CD4-positive, alpha-beta T cell treated with Interleukin-21 for 1 hour (primary cell): ENCODE measurements at places on chromosomes 2 and 18.

- DNase-seq = no peak
These were observed 37.1 kb downstream of the ANO7 start for GRCh38 chr2:241225545-241225944.

- no peak for DNase-seq
These were observed 5.4 kb upstream of the CDCA7 start for GRCh38 chr2:173349287-173349686.

GRCh38 chr2:119735565-119735964 is 24.2 kb upstream of the PTPN4 start:
- DNase-seq = no peak

DNA sequence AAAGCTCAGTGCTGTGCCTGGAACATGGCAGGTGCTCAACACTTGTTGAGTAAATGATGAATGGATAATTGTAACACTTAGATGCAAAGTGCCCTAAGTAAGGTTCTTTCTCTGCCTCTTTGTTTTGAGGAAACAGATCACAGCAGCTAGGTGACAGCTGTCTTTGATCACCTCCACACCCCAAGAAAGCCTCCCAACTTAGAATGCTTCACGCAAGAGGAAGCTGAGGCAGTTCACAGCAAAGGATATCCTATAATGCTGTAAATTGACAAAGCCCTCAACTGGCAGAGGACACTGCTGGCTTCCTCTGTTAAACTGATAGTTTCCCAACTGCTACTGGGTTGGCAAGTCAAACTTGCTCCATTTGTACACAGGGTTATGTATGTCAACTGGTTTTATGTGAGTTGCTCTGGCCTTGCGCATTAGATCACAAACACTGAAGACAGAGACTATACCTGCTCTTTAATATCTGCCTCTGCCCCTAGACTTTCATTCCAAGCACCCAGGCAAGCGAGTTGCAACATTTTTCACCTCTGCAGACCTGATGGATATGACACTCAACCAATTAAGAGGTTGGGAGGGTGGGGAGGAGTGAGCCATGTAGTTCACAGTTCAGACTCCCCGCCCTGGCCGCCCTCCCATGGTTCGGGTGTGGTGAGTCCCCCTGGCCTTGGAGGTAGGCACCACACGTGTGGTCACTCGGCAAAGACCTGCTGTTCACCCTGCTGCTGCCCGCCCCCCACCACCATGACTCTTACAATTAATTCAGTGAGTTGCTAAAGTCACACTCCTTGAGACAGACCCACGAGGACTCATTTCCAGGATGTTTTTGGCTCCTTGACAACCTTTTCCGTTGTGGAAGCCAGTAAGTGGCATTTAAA is 4.8 kb upstream of the MALL start:
- no peak for DNase-seq

DNA sequence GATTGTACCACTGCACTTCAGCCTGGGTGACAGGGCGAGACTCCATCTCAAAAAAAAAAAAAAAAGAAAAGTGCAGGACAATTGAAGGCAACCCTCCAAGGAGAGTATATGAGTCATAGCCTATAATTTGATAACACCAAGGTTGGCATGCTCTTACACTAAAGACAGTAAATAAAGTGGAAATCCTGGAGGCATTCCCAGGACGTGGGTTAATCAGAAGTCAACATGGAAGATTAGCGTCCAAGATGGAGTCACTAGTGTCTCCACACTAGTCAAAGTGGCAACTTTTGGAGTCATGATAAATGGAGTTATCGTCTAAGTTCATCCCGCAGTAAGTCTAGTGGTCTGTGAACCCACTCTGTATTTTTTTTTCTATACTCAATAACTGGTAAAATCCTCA is 21.2 kb upstream of the UGGT1 start:
- DNase-seq = no peak

- no peak for DNase-seq
These were observed 323.1 kb downstream of the NBAS start for GRCh38 chr2:15238028-15238427.

DNA sequence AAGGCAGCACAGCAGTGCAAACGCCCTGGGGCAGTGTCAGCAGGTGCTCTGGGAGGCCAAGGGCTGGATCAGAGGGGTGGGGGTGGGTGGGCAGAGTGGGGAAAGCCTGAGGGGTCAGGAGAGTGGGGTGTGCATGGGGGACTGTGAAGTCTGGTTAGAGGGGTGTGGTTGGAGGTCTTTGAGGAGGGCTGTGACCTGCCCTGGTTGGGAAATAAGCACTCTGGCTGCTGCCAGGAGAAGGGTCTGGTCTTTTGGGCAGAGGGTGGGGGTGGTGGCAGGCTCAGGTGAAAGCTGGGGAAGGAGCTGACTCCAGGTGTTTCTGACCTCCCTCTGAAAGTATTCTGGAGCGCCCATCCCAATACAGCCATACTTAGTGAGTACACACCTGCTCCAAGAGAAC is 4.2 kb downstream of the ALPI start:
- DNase-seq = no peak

DNA sequence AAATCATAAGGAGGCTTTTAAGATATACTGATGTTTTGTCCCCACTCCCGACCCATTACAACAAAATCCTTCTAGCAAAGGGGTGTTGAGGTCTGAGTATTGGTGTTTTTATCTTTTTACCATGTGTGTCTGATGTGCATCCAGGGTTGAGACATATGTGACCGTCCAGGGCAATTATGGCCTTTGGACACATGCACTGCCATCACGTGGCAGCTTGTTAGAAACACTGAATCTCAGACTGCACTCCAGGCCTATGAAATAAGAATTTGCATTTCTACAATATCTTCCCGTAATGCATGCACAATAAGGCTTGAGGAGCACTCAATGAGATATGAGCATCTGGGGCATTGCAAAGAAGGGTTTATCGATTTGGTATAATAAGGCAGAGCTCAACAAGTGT is 235.1 kb upstream of the ZNF804A start:
- DNase-seq = no peak

DNA sequence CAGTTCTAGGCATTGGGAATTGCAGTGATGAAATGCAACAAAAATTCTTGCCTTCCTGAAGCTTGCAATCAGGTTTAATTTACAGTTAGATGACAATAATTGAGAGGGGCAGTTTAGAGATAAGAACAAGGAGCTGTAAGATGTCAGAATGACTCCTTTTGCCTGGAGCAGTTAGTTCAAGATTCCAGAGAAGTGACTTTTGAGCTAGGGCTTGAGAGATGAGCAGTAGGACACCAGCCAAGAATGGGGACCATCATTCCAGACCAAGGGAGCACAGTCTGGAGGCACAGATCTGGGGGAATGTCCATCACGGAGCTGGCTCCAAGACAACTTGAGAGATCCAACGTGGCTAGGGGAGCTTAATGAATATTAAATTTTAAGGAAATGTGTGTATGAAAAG is 26.8 kb downstream of the CACNB4 start:
- DNase-seq = no peak

- DNase-seq = no peak
These were observed 26.3 kb downstream of the TUBB6 start for GRCh38 chr18:12334366-12334808.

DNA sequence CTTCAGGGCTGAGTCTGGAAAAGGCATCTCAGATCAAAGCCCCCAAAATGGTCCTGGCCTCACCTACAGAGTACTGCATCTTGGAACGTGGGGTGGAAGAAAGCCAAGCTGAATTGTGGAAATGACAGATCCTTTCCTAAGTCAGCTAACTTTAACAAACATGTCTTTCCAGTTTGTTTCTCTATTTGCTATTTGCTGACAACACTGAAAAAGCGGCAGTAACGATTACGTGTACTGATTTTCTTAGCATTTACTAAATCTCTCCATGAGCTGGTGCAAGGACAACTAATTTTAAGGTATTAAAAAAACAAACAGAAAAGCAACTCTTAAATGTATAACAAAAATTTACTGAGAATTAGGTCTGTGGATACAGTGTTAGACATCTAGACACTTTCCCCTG is 1.1 kb downstream of the HIBCH start:
- DNase-seq = no peak

DNA sequence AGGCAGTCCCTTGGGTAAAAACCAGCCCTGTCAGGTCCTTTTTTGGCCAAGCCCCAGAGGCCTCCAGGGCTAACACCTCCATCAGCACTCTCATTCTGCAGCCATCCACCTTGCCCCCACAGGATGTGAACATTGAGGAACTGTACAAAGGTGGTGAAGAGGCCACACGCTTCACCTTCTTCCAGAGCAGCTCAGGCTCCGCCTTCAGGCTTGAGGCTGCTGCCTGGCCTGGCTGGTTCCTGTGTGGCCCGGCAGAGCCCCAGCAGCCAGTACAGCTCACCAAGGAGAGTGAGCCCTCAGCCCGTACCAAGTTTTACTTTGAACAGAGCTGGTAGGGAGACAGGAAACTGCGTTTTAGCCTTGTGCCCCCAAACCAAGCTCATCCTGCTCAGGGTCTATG is 7.3 kb downstream of the IL1F10 start:
- no peak for DNase-seq

GRCh38 chr2:33363325-33364298 is 112.8 kb upstream of the RASGRP3 start:
- no peak for DNase-seq

GRCh38 chr2:186611526-186611925 is 21.7 kb downstream of the ITGAV start:
- DNase-seq = no peak

- DNase-seq = no peak
These were observed 144.4 kb upstream of the LYPD6 start for GRCh38 chr2:149185942-149186490.

DNA sequence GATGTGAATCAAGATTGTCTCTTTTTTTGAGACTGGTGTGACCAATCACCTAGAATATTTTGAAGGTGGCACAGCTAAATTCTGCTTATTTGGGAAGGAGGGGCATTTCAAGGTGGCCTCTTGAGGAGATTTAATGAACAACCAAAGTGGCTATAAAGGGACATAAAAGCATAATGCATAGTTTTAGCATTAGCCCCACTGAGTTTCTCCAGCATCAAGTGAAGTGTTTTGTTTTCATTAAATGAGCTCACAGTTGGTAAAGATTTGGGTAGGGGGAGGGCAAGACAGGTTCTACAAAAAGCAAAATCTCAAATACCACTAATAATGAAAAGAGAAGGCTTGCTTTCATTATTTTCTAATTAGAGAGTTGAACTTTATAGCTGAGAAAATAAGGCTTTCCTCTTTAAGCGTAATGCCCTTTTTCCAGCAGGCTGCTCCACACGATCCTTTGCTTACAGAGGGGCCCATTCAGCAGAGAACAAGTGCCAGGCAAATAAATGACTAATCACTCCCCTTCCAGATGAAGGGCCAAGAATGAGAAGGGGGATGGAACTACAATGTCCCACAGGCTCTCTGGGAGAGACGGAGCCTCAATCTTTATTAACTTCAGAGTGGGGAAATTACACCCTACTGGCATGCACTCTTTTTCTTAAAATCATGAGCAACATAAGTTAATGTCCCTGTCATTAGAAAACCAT is 35.9 kb downstream of the LHCGR start:
- DNase-seq = no peak

- no peak for DNase-seq
These were observed 249.2 kb downstream of the TXNL1 start for GRCh38 chr18:56389190-56389589.

DNA sequence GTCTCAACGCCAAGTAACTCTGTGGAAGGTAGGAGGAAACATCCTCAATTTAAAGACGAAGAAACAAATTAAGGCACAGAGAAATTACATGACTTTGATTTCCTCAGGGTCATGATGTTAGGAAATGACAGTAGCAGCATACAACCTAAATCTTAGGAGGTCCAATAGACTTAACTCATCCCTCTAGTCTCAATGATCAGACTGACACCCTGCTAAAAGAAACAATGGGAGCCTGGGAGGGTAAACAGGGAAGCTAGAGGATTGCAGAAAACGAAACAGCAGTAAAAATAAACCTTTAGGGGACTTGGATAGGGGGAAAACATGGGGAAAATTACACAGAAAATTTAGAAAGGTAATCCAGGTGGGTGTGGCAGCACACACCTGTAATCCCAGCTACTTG is 56.0 kb downstream of the ROCK2 start:
- no peak for DNase-seq

GRCh38 chr2:40303746-40304145 is 148.1 kb downstream of the SLC8A1 start:
- DNase-seq = no peak

DNA sequence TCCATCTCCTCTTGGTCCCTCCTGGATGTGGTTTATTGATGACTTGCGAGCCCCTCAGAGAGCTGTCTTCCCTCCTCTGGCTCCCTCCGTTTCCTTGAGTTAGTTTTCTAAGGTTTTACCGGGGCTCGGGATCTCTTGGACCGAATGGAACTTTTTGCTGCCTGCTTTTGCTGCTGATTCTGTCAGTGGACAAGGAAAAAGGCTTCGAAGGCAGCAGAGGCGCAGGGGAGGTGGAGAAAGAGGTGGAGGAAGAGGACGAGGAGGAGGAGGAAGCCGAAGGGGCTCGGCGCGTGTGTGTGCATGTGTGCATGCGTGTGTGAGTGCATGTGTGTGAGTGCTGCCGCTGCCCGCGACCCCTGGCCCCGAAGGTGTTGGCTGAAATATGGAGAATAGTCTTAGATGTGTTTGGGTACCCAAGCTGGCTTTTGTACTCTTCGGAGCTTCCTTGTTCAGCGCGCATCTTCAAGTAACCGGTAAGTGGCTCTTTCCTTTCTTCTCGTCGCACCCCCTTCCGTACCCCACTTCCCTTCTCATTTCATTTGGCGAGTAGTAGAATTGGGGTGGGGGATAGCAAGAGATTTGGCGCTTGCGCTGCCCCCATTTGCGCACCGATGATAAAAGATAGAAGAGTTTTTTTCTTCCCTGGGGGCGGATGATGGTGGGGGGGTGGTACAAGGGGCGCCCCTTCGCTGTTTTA is 557 bp downstream of the DCC start:
- no peak for DNase-seq

GRCh38 chr2:161979490-161979889 is 94.5 kb downstream of the DPP4 start:
- DNase-seq = no peak

GRCh38 chr2:233081731-233082221 is 21.6 kb downstream of the INPP5D start:
- no peak for DNase-seq

DNA sequence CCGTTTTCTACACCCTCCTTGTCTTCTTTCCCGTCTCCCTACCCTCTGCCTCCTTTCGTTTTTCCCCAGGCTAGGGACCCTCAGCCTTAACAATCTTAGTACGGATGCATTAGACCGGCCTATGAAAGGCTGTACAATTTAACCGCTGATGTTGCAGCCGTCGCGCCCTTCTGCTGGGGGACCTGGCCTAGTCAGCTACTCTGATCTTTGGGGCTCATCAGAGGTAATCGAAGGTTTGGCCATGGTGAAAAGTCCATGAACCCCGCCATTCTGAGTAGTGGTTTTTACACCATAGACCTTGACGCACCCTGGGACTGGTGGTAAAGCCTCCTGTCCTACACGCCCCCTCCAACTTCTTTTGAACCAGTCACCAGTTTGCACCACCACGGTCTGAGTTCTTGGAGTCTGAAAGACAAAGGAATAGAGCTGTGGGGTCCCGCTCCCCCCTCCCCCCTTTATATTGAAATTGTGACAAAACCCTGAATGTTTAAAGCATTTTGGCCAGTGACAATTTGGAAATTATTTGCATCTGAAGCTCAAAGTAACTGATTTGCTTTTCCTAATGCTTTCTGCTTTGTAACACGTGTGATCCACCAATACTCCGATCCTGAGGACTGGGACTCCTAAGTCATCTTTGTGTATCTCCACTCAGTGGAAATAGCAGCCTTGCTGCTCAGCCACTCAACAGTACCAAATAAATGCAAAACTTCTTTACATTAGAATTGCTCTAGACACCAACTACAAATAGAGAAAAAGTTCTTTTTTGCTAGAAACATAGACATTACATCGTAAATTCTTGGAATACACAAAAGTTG is 642 bp upstream of the SRSF7 start:
- no peak for DNase-seq
